T-helper 17 cell (primary cell): ENCODE measurements at places on chromosomes 16 and 17.

GRCh38 chr16:73037845-73038570 is 9.9 kb downstream of the ZFHX3 start:
- no peak overlapping the region for H3K4me3 ChIP-seq
- peaks cover 5% of the 10 kb centered on the region for H3K4me1 ChIP-seq
- H3K27ac ChIP-seq = no peak overlapping the region
- H3K36me3 ChIP-seq = no peaks in the 10 kb centered on the region
- no peak for DNase-seq

DNA sequence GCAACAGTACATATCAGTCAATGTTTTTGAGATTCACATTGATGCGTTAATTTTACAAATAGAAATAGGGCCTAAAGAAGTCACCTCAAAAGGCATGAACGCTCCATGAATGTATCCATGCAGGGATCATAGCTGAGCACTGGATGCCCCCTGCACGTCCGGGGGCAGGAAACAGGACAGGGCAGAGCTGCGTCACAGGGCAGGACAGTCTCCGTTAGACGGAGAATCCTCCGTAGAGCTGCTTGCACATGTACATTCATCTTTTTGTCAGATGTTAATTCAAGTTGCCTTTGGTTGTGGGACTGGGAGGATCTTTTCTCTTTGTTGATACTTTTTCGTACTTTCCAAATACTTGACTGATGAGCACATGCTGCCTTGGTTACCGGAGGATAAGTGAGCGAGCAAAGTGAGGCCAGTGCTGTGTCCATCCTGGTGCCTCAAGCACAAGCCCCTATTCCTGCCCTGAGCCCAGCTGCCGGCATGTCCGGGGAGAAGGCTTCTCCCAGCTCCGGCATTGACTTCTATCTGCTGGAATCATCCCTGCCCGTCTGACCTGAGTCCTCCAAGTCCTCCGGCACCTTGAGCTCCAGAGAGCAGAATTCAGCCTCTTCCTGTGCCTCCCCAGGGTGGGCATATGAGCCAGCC is 15.0 kb downstream of the GAA start:
- H3K4me1 ChIP-seq = peaks cover 3% of the 10 kb centered on the region
- H3K4me3 ChIP-seq = no peak overlapping the region
- H3K27ac ChIP-seq = no peak overlapping the region
- DNase-seq = no peak

- DNase-seq = peak; percentile 31
- no peaks in the 10 kb centered on the region for H3K36me3 ChIP-seq
- H3K27me3 ChIP-seq = peaks cover 47% of the 10 kb centered on the region
- peaks cover 20% of the 10 kb centered on the region for H3K4me1 ChIP-seq
- H3K4me3 ChIP-seq = peak overlapping the region; percentile 52
These were observed 83.4 kb downstream of the GAS7 start for GRCh38 chr17:10114931-10115535.

DNA sequence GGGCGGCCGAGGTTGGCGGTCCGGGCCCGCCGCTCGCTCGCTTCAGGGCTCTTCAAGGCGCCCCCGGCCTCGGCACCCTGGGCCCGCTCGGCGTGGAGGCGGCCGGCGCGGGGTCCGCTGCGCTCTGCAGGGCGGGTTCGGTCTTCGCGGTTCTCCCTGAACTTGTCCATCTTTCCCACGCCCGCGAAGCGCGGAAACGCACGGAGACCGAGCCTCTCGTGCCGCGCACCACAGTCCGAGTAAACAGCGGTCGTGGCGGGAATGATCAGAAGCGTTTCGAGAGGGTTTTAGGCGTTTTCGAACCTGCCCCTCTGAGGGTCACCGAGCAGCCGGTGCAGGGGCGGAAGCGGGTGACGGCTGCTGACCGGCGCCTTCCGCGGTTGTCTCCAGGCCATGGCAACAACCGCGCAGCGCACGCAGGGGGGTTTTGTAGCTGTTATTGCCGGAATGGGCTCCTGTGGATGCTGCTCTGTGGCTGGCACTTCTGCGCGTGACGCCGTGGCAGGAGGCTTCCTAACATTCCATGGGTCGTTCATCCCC is 414 bp downstream of the NARF start:
- H3K4me1 ChIP-seq = peaks cover 34% of the 10 kb centered on the region
- H3K36me3 ChIP-seq = peaks cover 6% of the 10 kb centered on the region
- peak overlapping the region; percentile 93 for H3K4me3 ChIP-seq
- DNase-seq = no peak

DNA sequence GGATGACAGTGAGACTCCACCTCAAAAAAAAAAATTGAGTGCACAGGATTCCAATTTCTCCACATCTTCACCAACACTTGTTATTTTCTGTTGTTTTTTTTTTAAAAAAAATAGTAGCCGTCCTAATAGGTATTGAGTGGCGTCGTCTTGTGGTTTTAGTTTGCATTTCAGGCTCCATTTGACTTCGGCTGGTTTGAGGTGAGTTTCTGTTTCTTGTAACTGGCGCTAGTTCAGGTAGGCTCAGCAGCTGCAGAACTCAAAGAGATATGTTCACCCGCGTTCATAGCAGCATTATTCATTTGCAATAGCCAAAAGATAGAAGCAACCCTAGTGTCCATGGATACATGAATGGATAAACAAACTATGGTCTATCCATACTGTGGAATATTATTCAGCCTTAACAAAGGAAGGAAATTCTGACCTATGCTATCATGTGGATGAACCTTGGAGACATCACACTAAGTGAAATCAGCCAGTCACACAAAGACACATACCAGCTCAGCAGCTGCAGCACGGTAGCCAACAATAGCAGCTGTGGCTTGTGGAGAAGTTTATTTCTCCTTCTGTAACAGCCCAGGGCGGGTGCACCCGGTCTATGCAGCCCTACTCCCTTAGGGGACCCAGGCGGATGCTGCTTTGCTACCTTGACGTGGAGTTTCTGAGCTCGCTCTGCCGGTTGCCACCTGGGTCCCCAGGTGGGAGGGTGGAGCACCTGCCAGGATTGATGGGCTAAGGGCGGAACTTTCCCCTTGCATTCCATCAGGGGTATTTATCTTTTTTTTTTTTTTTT is 44.9 kb downstream of the TMEM235 start:
- no peak overlapping the region for H3K4me3 ChIP-seq
- no peak for DNase-seq
- H3K36me3 ChIP-seq = peaks cover 2% of the 10 kb centered on the region
- H3K27me3 ChIP-seq = peaks cover 7% of the 10 kb centered on the region
- no peak overlapping the region for H3K27ac ChIP-seq

- peaks cover 6% of the 10 kb centered on the region for H3K36me3 ChIP-seq
- H3K27me3 ChIP-seq = peaks cover 65% of the 10 kb centered on the region
- no peak overlapping the region for H3K4me3 ChIP-seq
- no peak overlapping the region for H3K27ac ChIP-seq
- DNase-seq = no peak
These were observed 11.0 kb downstream of the MPO start for GRCh38 chr17:58269557-58270291.

GRCh38 chr16:87581857-87582215 is 20.5 kb upstream of the JPH3 start:
- H3K27me3 ChIP-seq = peaks cover 62% of the 10 kb centered on the region
- no peak for DNase-seq
- no peak overlapping the region for H3K4me3 ChIP-seq
- H3K27ac ChIP-seq = no peak overlapping the region

- DNase-seq = no peak
- H3K4me1 ChIP-seq = no peaks in the 10 kb centered on the region
- H3K36me3 ChIP-seq = no peaks in the 10 kb centered on the region
- no peak overlapping the region for H3K27ac ChIP-seq
- H3K27me3 ChIP-seq = peaks cover 32% of the 10 kb centered on the region
- no peak overlapping the region for H3K4me3 ChIP-seq
These were observed 41.9 kb downstream of the JPH3 start for GRCh38 chr16:87644186-87644585.

- peak overlapping the region; percentile 96 for H3K27ac ChIP-seq
- no peak for DNase-seq
- H3K4me3 ChIP-seq = peak overlapping the region; percentile 97
- peaks cover 28% of the 10 kb centered on the region for H3K4me1 ChIP-seq
- H3K36me3 ChIP-seq = peaks cover 4% of the 10 kb centered on the region
- H3K27me3 ChIP-seq = no peaks in the 10 kb centered on the region
These were observed 518 bp downstream of the SH2B1 start for GRCh38 chr16:28863929-28864793.

GRCh38 chr17:30238387-30239088 is 3.0 kb upstream of the SLC6A4 start:
- no peak overlapping the region for H3K27ac ChIP-seq
- H3K4me1 ChIP-seq = peaks cover 24% of the 10 kb centered on the region
- H3K27me3 ChIP-seq = peaks cover 60% of the 10 kb centered on the region
- no peak for DNase-seq
- H3K36me3 ChIP-seq = peaks cover 12% of the 10 kb centered on the region

DNA sequence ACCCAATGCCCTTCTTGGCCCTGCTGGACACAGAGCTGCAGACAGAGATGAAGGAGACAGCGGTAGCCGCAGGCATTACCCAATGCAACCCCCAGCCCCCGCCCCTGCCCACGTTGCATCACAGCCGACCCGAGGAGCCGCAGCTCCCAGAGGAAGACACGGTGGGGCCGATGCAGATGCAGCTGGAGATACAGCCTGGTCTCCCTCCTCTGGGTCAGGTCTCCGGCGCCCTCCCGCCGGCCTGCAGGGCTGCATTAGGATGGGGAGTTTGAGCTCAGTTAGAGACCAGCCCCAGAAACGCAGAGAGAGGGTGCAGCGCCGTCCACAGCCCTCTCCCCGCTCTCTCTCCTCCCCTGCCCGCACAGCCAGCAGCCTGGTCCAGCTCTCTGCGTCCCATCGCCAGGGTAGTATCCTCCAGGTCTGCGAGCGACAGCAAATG is 19.4 kb upstream of the UBE2I start:
- H3K4me1 ChIP-seq = no peaks in the 10 kb centered on the region
- H3K4me3 ChIP-seq = no peak overlapping the region
- peaks cover 46% of the 10 kb centered on the region for H3K27me3 ChIP-seq
- no peak for DNase-seq

GRCh38 chr16:78562650-78563049 is 463.2 kb downstream of the WWOX start:
- no peaks in the 10 kb centered on the region for H3K27me3 ChIP-seq
- H3K27ac ChIP-seq = no peak overlapping the region
- no peak overlapping the region for H3K4me3 ChIP-seq
- no peak for DNase-seq

DNA sequence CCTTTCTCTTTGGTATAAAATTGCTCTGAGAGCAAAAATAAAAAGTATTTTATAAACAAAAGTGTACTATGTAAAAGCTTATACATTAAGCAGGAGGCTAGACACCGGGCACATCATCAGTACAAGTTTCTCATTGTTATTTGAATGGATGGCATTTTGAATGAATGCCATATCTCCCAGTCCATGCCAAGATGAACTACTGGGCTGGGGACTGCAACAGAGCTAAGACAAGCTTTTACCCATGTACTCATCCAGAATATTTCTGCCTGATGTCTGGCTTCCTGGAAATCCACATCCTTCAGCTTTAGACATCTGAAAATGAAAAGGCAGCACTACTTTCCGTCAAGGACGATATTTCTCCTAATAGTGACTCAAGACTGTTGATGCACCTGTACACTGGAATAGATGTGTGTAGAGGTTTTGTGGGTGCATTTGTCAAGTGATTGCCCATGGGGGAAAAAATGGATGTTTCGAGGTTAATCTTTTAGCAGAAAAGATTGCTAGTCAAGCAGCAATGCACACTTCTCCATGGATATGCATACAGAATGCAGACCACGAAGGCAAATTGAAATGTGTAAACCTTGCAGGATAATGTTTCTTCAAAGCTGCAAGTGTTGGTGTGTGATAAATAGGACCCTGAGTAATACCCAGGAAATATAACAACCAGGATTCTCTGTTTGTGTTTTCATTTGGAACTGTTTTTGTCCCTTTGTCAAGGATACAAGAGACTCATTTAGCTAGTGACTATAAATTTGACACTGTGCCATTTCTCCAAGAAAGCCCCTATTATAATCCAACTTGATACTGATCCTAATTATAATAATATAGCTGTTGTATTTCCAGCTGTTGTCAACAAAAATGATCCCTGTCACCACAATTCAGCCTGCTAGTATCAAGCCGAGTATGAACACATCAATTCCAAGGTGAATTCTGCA is 173.8 kb downstream of the CDH8 start:
- no peaks in the 10 kb centered on the region for H3K36me3 ChIP-seq
- H3K4me1 ChIP-seq = no peaks in the 10 kb centered on the region
- DNase-seq = no peak
- no peak overlapping the region for H3K4me3 ChIP-seq

DNA sequence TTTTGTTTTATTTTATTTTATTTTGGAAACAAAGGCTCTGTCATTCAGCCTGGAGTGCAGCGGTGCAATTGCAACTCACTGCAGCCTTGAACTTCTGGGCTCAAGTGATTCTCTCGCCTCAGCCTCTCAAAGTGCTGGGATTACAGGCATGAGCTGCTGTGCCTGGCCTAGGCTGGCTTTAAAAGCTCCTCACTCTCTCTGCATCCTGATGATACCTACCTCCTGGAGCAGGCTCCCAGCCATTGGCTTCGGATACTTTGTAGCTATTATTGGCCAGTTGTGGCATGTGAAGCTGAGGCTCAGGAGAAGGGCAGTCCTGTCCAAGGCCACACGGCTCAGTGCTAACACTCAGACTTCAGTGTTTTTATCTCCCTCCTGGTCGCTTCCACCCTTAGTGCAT is 158.0 kb downstream of the SEC14L1 start:
- no peaks in the 10 kb centered on the region for H3K27me3 ChIP-seq
- no peak overlapping the region for H3K27ac ChIP-seq
- peaks cover 2% of the 10 kb centered on the region for H3K36me3 ChIP-seq
- no peak for DNase-seq
- H3K4me3 ChIP-seq = no peak overlapping the region
